ENCODE measurements at places on chromosomes 2 and 18. TPM values are rescaled to one million over a fixed set of nuclear protein-coding genes. Genes with fewer than 3 reads are reported as not detected.

The MYO3B gene
- 0.32 TPM for total RNA-seq

The PROKR1 gene
- not detected for total RNA-seq

The RPIA gene
- total RNA-seq = 10.3 TPM

The SPATA3 gene
- total RNA-seq = not detected

The PARD6G gene
- total RNA-seq = 3.8 TPM

Data from aorta (tissue), 5 donors.